ENCODE measurements at places on chromosomes 7 and 10. TPM values are rescaled to one million over a fixed set of nuclear protein-coding genes. Genes with fewer than 3 reads are reported as not detected.

The GIMAP5 gene
- total RNA-seq, result 53.3 TPM

The TLL2 gene
- total RNA-seq, result not detected

The ANKRD61 gene
- 0.19 TPM for total RNA-seq

- no peak for DNase-seq
These were observed 11.8 kb downstream of the MACROH2A2 start for GRCh38 chr10:70064486-70064885.

GRCh38 chr10:87177-88080 lies 38.3 kb upstream of the TUBB8 start:
- no peak for DNase-seq

GRCh38 chr10:75461672-75462649 lies 30.5 kb downstream of the LRMDA start:
- no peak for DNase-seq

All from activated CD4-positive, alpha-beta T cell treated with anti-CD3 and anti-CD28 coated beads for 36 hours (primary cell).